ENCODE measurements at places on chromosomes 11 and 22.

GRCh38 chr11:86749376-86749775 lies 51.0 kb upstream of the PRSS23 start:
- DNase-seq, result no peak

- DNase-seq, result no peak
These were observed at the start of gene ADAMTS15 for GRCh38 chr11:130448416-130449309. Gene ADAMTS15, plus strand, starts transcription at chr11:130448645. Its CDS starts 329 bp downstream, at chr11:130448974.

- no peak for DNase-seq
These were observed 1212.5 kb downstream of the LRRC4C start for GRCh38 chr11:40246983-40247382.

- DNase-seq, result no peak
These were observed 159.9 kb upstream of the TENM4 start for GRCh38 chr11:79600711-79601110.

DNA sequence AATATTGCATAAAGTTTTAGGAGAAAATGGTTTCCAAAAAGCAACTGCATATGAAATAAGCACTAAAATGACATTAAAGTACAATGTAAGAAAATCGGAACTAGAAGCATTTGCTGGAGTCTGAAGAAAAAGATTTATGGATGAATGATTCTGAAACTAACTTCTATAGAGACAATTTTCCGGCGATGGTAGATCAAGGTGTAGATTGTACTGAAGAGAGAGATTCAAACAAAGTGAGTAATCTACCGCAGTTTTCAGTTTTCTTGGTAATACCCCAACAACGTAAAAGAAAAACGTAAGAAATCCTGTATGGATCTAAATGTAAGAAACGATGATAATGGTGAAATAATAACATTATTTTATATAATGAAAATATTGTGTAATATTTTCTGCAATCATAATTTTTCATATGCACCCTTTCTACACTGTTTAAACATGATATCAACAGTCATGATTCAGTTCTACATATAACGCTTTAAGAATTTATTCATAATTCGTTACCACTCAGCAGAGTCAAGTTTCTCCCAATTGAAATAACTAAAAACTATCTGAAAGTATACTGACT lies 1.8 kb upstream of the CDPF1 start:
- no peak for DNase-seq

- DNase-seq, result no peak
These were observed 13.5 kb upstream of the ANKK1 start for GRCh38 chr11:113373981-113374560.
